ENCODE measurements at places on chromosomes 7 and 10. TPM values are rescaled to one million over a fixed set of nuclear protein-coding genes. Genes with fewer than 3 reads are reported as not detected.

TUBB8 gene
- not detected for total RNA-seq

HOXA1 gene
- 0.16 TPM for total RNA-seq

CLDN4 gene
- not detected for total RNA-seq

- no peak for DNase-seq
Measured at GRCh38 chr10:129390726-129391125, 76.3 kb upstream of the MGMT start.

- no peak for DNase-seq
Measured at GRCh38 chr10:96025566-96025965, 17.8 kb upstream of the CCNJ start.

DNA sequence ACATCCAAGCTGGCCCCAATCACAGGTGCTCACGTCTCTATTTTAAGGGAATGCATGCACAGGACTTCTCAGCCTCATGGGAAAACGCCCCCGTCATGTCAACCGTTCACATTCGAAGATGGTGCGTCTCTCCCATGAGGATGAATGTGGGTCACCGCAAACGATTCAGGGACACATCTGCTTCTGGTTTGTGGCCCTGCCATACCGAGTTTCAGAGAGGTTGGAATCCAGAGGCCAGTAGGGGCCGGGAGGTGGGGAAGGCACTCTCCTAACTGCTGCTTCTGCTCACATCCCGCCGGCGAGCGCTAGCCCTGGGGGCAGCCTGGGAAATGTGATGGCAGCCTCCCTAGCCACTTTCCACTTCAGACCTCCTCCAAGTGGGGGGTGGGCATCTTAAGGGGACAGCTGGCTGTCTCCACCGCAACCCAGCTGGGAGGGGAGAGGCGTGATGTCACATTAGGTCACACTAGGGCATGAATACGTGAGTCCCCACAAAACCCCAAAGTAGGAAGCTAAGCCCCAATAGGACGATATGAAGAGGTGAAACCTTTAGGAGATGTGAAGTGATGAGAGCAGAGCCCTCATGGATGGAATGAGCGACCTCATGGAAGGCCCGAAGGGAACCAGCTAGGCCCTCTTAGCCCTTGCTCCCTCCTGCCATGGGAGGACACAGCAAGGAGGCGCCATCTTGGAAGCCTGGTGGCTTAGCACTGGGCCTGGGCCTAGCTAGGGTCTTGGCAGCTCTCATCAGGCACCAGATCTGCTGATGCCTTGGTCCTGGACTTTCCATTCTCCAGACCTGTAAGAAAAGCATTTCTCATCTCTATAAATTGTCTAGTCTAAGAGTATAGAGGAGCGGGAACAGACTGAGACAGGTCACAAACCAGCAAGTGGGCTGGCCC is 107.8 kb downstream of the TCERG1L start:
- DNase-seq, result no peak

- no peak for DNase-seq
Measured at GRCh38 chr10:69570050-69570816, 3.0 kb downstream of the NEUROG3 start.

DNA sequence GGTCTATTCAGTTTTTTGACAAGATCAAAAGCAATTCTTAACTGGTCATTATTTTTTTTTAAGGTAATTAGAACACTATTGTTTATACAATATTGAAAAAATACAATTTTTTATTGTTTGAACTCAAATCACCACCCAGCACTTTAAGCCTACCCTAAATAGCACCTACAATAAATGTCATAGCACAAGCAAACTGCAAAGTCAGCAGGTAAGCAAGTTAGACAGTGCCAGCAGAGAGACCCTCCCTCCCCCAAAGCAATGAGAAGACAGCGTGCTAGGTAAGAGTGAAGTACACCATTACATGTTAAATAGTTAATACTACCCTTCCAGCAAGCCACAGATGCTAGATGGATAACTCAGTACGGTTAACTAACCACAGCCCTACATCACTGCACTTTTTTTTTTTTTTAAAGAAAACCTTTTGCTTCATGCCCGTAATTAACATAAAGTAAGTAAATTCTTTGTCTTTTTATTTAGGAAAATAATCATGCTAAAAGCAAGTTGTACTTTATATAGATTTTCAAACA is 120.0 kb downstream of the UBE2H start:
- no peak for DNase-seq

GRCh38 chr10:85445702-85446101 is 920.9 kb downstream of the GRID1 start:
- no peak for DNase-seq

DNA sequence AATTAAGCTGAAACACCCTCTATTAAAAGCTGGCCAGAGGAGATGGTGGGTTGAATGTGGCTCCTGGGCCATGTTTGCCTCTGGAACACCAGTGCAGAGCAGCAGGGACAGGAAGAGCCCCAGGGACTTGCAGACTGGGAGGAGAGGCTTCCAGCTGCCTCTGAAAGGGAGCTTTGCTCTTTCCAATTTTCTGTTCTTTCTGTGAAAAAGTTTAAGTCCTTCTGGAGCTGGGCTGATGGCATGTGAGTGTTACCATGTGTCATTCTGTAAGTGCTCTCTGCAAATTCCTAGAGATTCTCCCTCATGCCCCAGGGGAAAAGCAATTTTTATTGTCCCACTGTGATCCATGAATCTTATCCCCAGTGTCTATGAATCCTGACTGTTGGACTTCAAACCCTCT is 112.8 kb upstream of the LANCL2 start:
- DNase-seq, result no peak

GRCh38 chr7:70846208-70846607 is 285.7 kb upstream of the GALNT17 start:
- no peak for DNase-seq

DNA sequence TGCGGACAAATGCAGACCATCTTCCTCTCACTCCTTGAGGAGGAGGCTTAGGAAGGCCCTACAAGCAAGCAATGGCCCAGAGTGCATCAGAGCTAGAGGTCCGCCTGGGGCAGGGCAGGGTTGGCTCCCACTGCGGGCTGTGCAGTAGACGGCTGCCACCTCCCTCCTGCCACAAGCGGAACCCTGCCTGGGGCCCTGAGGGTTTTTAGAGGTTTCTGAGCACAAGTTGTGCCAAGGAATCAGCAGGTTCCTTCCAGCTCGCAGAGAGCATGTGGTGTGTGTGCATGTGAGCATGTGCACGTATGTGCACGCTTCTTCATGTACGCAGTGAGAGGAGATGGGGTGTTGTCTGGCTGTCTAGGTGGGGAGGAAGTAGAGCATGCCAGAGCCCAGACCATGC is 25.9 kb upstream of the SMARCD3 start:
- no peak for DNase-seq

- DNase-seq, result no peak
Measured at GRCh38 chr7:16661924-16662323, 15.9 kb downstream of the BZW2 start.

Data from activated T-helper 1 cell treated with anti-CD3 and anti-CD28 coated beads, Interleukin-12 subunit alpha, Interleukin-12 subunit beta, Interleukin-2, Interleukin-4 antibody, amounts not matched to agents 30 ng/mL and 10 ng/mL and 1 ng/mL, durations not matched to agents 14 hours and 24 hours and 36 hours (primary cell).